Stimulated activated CD4-positive, alpha-beta T cell treated with anti-CD3 and anti-CD28 coated beads, Interleukin-15, amount 100 ng/mL, for 1 hour (primary cell): ENCODE measurements at places on chromosomes 2 and 18.
A peak's percentile ranks its signal among the peaks of the same experiment; 100 is the strongest.

GRCh38 chr2:235810252-235810651, 316.4 kb downstream of the AGAP1 start:
- no peak for DNase-seq

GRCh38 chr2:26640331-26640745, 828 bp downstream of the CIB4 start:
- no peak for DNase-seq

GRCh38 chr2:214361116-214361515, 49.7 kb upstream of the VWC2L start:
- DNase-seq = no peak

DNA sequence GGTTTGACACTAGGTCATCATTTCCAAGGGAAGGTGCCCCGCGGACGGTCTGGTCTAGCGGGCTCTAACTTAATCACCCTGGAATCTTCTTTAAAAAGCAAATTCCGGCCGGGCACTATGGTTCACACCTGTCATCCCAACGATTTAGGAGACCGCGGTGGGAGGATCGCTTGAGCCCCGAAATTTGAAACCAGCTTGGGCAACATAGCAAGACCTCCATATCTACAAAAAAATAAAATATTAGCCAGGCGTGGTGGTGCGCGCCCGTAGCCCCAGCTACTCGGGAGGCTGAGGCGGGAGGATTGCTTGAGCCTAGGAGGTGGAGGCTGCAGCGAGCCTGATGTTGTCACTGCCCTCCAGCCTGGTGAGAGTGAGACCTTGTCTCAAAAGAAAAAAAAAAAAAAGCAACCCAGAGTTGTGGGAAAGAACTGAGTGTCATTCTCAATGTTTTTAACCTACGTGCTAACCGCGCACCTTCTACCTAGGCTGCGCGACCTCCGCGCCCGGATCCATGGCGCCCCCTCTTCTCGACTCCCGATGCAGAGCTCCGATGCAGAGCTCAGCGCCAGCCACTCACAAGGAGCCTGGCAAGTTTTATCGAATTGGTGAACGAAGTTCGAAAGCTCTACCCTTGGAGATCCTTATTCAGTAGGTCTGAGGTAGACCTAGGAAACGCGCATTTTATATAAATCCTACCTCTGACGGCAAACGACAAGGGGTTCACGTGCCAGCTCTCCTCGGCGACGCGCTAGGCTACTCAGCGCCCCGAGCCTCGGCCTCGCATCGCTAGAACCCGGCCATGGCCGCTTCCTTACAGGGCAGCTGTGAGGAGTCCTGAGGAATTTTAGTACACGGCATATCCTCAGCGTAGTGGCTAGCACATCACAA, 888 bp upstream of the TWSG1 start:
- DNase-seq = no peak

DNA sequence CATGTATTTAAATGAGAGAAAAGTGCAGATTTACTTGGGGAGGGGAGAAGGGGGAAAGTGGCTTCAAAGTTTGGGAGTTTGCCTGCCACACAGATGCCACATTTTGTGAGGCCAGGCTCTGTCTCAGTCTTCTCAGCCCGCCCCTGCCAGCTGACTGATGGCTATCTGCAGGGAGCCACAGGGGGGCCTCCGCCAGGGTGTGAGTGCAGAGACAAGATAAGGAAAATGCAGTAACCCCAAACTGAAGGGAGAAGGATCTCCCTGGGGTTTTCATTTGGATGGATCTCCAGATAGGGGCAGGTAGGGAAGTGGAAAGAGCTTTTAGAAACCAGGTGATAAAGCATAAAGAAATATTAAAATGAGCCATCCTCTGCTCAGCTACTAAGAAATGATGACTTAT, 128.8 kb downstream of the ZNF521 start:
- DNase-seq = no peak

GRCh38 chr2:1990724-1991123, 246.4 kb upstream of the PXDN start:
- no peak for DNase-seq

GRCh38 chr18:39624961-39625360, 2059.4 kb upstream of the CELF4 start:
- DNase-seq = no peak

- DNase-seq = no peak
Observed at GRCh38 chr2:215241791-215242305, 70.0 kb upstream of the ATIC start.

GRCh38 chr2:190648289-190649034, 421 bp upstream of the NAB1 start:
- DNase-seq = peak; percentile 80
